Prostate gland (tissue), 2 donors: ENCODE measurements at places on chromosomes 11 and 22. TPM values are rescaled to one million over a fixed set of nuclear protein-coding genes. Genes with fewer than 3 reads are reported as not detected.

Gene KIRREL3
- not detected for total RNA-seq

Gene CATSPER1
- 0.85 TPM for total RNA-seq

Gene SHANK3
- total RNA-seq = 18.3 TPM

Gene HSPB2
- 0.85 TPM for total RNA-seq

Gene GLB1L2
- 60.0 TPM for total RNA-seq

Gene MYRF
- total RNA-seq = 0.77 TPM

Gene DGCR6
- 9.9 TPM for total RNA-seq

Gene OR51E2
- 10.6 TPM for total RNA-seq

Gene APOL1
- 19.6 TPM for total RNA-seq

Gene PAX6
- not detected for total RNA-seq

Gene CHRM1
- 107 TPM for total RNA-seq

Gene APLP2
- total RNA-seq = 434 TPM

Gene BAIAP2L2
- total RNA-seq = 0.14 TPM
